ENCODE measurements at places on chromosomes 2 and 18. TPM values are rescaled to one million over a fixed set of nuclear protein-coding genes. Genes with fewer than 3 reads are reported as not detected.

POTEJ gene
- not detected for total RNA-seq

DSG1 gene
- total RNA-seq: not detected

CYP27A1 gene
- total RNA-seq: 14.3 TPM

SGPP2 gene
- not detected for total RNA-seq

SPP2 gene
- not detected for total RNA-seq

UGT1A4 gene
- total RNA-seq: not detected

TCF7L1 gene
- 9.9 TPM for total RNA-seq

MARCHF4 gene
- 0.38 TPM for total RNA-seq

ARHGAP25 gene
- total RNA-seq: 4.1 TPM

CPS1 gene
- 6.3 TPM for total RNA-seq

B4GALT6 gene
- total RNA-seq: 25.4 TPM

DCDC2C gene
- not detected for total RNA-seq

NT5DC4 gene
- not detected for total RNA-seq

CLK1 gene
- 14.7 TPM for total RNA-seq

KIF1A gene
- 46.8 TPM for total RNA-seq

PSMA8 gene
- total RNA-seq: not detected

EIF2AK3 gene
- 13.8 TPM for total RNA-seq

LHCGR gene
- not detected for total RNA-seq

IL18RAP gene
- total RNA-seq: not detected

CCL20 gene
- total RNA-seq: not detected

SCYGR2 gene
- total RNA-seq: not detected

WNT6 gene
- total RNA-seq: not detected

MRPS5 gene
- total RNA-seq: 104 TPM

C18orf32 gene
- 21.0 TPM for total RNA-seq

All from H7 (cell line).